ENCODE measurements at places on chromosomes 1 and 21.
A peak's percentile ranks its signal among the peaks of the same experiment; 100 is the strongest.

DNA sequence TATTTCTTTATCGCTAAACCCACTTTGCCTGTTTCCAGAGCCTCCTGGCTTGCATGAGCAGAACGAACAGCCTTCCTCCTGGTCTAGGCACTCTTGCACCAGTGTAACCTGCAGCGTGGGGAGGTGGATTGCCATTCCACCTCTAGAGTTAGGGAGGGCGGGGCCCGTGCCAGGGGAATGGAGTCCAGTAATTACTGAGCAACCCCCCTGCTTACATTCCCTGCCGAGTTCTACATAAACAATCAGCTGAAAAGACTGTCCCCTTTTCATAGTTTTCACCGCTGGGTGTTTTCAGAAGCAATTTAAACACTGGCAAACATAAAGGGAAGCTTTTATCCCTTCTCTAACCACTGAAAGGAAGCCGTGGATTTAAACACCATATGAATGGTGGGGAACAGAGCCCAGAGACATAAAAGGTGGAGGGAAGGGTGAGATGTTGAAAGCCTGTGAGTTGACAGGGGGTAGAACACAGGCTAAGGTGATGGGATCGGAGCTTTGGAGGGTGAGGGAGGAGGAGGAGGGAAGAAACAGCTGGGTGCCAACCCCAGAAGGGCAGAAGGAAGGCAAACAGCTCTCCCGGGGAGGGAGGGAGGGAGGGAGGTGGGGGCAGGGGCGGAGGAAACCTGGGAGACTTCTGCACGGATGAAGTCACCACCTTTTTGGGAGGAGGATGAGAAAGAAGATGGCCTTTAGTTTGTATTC is 68.0 kb upstream of the WDR26 start:
- DNase-seq = no peak

DNA sequence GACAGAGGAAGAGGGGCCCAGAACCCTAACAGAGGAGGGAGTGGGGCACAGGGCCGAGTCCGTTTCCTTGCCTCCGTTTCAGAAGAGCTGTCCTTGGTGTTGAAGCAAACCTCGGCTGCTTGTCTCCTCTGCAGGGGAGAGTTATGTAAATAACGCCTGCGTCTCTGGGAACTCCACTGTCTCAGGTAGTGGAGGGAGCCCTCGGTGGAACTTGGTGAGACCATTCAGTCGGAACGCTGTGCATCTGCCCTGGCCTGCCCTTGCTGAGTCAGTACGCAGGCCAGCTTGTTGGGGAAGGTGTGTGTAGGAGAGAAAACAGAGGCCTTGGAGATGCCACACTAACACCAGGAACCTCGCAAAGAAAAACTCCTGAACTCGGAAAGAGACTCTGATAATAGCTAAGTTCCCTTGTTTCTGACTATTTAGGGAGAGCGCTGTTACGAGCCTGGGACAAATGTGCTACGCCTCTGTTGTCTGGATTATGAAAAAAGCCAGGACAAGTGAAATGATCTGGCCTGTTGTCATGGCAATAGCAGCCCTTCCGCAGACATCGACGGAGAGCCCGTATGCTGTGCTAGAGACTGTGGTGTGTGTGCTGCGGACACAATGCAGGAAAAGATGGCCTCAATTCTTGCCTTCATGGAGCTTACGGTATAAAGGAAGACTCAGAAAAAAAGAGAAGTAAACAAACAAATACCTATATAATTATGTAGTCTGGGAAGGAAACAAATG is 94.6 kb upstream of the AKT3 start:
- DNase-seq = no peak

- no peak for DNase-seq
These were observed 42.2 kb downstream of the TNNT2 start for GRCh38 chr1:201335174-201335870.

DNA sequence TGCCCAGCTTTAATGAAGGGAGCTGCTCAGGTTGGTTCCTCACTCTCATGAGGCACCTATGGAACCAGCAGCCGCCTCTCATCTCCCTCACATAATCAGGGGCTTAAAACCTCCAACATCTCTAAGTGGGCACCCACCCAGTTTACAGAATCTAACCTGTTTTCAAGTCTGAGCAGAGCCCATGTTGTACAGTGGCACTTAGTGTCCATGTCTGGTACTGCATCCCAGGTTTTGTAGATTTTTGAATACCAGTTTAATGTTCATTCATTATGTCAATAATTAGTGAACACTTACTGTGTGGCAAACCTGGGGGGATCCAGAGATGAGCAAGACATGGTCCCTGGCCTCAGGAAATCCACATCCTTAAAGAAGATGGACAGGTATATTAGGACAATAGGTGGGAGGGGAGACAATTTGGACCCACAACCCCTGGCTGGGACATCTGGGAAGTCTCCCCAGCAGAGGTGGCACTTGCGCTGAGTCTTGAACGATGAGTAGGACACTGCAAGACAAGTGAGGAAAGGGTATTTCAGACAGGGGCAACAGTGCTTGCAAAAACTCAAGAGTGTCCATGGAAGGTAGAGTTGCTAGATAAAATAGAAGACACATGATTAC is 83.3 kb downstream of the LACTBL1 start:
- peak; percentile 8 for DNase-seq

GRCh38 chr1:22222723-22223122 is 79.8 kb upstream of the WNT4 start:
- no peak for DNase-seq

DNA sequence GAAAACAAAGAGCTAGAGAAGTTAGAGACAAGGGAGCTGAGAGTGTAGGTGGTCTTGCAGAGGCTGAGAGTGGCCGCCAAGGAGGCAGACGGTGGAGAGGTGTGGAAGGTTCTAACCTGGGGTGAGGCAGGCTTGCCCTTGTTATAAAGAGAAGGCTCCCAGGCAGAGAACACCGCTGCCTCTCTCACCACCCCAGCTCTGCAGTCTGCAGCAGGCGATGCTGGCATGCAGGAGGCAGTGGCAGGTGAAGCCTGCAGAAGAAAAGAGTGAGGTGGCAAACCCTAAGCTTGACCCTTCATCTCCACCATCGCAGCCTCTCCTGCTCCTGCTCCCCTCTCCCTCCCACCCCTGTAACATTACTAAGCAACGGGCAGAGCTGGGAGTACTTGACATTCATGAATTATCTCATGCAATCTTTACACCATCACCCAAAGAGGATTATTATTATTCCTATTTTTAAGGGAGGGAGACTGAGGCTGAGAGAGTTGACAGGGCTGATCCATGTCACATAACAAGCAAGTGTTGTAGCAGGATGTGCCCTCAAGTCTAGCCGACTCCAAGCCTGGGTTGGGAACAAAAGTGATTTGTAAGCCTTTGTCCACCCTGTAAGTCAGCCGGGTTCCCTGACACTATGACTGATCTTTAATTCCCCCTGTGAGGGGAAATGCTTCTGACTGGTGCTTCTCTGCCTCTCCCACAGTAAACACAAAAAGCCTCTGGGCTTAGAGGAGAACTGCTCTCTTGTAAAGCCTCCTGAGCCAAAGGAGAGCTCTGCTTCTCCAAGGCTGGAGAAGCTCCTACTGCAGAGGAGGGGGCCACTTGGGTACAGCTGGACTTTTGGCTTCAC is 36.1 kb downstream of the KANK4 start:
- no peak for DNase-seq

DNA sequence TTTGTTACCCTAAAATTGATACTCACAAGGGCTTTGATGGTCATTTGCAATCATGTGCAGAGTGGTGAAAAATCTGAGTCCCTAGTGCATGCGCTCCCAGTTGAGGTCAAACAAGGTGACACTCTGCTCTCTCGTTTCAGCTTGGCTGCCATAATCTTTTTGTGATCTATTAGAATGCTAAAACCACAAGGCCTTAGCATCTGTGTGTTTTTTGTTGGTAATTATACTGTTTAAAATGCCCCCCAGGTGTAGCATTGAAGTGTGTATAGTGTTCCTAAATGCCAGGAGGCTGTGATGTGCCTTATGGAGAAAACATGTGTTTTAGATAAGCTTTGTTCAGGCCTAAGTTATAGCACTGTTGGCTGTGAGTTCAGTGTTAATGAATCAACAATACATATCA is 89.3 kb downstream of the PLD5 start:
- no peak for DNase-seq

DNA sequence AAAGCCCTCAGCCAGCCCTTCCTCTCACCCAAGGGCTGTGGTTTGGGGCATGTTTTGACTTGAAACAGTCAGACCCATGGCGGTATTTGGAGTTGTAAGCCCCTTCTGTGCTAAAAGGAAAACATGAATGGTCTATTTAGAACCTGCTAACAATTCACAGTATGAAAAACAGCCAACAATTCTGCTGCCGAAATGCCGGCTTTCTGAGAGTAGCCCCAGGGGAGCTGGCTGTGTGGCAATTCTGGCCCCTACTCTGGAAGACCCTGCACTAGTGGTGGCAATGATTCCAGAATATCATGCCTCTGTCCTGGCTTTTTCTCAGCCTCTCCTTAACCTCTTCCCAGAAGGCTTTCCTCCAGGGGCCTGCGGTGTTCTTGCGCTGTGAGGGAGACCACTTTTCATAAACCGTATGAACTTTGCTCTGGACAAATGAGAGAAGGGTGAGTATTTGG is 118.7 kb downstream of the EDEM3 start:
- no peak for DNase-seq

- no peak for DNase-seq
These were observed 83.7 kb downstream of the HLCS start for GRCh38 chr21:36882776-36883175.

All from KG1 (cell line).